ENCODE measurements at places on chromosomes 2 and 18. TPM values are rescaled to one million over a fixed set of nuclear protein-coding genes. Genes with fewer than 3 reads are reported as not detected.

- no peak overlapping the region for H3K4me3 ChIP-seq
- no peak for DNase-seq
- no peaks in the 10 kb centered on the region for H3K36me3 ChIP-seq
These were observed 100.9 kb upstream of the SETBP1 start for GRCh38 chr18:44579745-44580144.

DNA sequence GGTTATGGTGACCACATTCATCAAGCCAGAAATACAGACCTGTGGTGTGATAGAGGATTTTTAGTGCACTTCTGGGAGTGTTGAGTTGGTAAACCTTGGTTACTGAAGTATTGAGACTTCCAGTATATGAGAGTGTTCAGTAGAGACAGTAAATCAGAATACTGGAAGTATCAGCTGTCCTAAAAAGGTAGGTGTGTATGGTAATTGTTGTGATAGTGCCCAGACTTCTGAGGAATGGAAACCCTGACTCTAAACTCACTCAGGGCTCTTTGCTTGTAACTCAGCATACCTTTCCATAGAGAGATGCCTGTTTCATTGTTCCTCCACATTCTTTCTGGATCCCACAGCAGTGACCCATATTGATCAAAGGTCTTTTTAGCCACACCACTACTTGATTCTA lies 217.1 kb downstream of the SETBP1 start:
- no peak overlapping the region for H3K27ac ChIP-seq
- no peak overlapping the region for H3K4me3 ChIP-seq
- no peaks in the 10 kb centered on the region for H3K4me1 ChIP-seq
- peak; percentile 8 for DNase-seq
- H3K36me3 ChIP-seq, result no peaks in the 10 kb centered on the region

DNA sequence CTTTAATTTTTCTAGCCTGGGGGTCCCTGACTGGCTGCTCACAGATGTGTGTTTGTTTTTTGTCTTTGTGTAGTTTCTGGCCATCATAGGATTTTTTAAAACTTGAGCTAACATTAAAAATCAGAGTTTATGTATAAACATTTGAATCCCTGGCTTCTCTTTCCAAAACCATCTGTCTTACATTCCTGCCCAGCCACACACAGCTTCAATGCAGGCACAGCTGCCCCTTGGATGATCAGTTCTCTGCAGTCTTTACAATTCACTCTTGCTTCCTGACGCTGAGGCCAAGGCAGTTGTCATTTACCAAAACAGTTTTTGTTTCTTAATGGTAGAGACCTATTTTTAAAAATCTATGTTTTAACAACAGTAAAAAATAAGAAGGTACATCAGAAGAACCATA lies 169.2 kb upstream of the LRRTM1 start:
- no peaks in the 10 kb centered on the region for H3K36me3 ChIP-seq
- no peak overlapping the region for H3K27ac ChIP-seq

Gene MBD2
- 41.2 TPM for total RNA-seq

GRCh38 chr2:175624211-175624761 lies 377.8 kb downstream of the LNPK start:
- no peaks in the 10 kb centered on the region for H3K36me3 ChIP-seq
- no peak for DNase-seq
- no peak overlapping the region for H3K4me3 ChIP-seq
- no peaks in the 10 kb centered on the region for H3K27me3 ChIP-seq
- H3K27ac ChIP-seq, result no peak overlapping the region
- H3K4me1 ChIP-seq, result no peaks in the 10 kb centered on the region

Gene RNASEH1
- 42.0 TPM for total RNA-seq

DNA sequence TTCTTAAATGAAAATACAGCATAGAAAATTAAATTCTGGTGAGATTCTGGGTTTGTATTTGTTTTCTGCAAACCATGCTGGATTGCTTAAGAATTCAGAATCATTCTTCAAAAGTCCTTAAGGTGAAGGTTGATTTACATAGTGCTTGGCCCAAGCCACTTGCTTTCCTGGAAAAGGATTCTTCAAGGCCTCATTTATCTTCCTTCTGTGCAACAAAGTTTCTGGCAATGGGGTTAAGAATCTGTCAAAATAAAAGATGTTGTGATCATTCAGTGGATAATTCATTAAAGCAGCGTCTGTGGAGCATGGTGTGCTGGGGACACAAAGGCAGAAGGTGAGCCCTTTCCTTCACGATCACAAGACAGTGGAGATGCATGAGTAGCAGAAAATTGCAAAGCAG lies 351.9 kb downstream of the GALR1 start:
- no peaks in the 10 kb centered on the region for H3K4me1 ChIP-seq
- H3K27ac ChIP-seq, result no peak overlapping the region
- H3K4me3 ChIP-seq, result no peak overlapping the region
- no peak for DNase-seq
- H3K27me3 ChIP-seq, result no peaks in the 10 kb centered on the region
- no peaks in the 10 kb centered on the region for H3K36me3 ChIP-seq

DNA sequence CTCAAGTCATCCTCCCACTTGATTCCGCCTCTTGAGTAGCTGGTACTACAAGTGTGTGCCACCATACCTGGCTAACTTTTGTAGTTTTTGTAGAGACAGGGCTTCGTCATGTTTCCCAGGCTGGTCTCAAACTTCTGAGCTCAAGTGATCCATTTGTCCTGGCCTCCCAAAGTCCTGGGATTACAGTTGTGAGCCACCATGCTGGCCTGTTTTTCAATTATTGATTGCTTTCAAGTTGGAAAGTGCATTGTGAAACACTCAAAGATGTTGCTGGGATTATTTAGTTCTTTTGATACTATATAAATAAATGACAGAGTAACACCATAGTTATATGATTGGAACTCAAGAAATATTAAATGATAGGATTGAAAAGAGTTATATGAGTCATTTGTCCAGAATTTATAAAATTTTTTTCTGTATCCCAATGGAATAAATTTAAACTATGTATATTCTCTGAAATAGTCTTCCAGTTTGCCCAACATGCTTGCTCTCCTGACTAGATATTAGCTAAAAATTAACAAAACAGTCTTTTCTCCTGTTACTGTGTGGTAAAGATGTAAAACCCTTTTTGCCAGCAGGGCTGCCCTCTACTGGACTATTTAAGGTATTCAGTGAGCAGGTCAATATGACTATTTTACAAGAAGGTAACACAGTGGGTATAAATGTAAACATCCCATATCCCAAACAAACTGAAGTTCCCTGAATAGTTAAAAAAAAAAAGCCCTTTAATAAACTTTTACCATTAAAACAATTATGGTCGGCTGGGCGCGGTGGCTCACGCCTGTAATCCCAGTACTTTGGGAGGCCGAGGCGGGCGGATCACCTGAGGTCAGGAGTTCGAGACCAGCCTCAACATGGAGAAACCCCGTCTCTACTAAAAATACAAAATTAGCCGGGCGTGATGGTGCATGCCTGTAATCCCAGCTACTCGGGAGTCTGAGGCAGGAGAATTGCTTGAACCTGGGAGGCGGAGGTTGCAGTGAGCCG lies 42.7 kb downstream of the ACSL3 start:
- H3K36me3 ChIP-seq, result no peaks in the 10 kb centered on the region
- H3K4me3 ChIP-seq, result no peak overlapping the region
- DNase-seq, result peak; percentile 73
- H3K4me1 ChIP-seq, result peaks cover 48% of the 10 kb centered on the region

DNA sequence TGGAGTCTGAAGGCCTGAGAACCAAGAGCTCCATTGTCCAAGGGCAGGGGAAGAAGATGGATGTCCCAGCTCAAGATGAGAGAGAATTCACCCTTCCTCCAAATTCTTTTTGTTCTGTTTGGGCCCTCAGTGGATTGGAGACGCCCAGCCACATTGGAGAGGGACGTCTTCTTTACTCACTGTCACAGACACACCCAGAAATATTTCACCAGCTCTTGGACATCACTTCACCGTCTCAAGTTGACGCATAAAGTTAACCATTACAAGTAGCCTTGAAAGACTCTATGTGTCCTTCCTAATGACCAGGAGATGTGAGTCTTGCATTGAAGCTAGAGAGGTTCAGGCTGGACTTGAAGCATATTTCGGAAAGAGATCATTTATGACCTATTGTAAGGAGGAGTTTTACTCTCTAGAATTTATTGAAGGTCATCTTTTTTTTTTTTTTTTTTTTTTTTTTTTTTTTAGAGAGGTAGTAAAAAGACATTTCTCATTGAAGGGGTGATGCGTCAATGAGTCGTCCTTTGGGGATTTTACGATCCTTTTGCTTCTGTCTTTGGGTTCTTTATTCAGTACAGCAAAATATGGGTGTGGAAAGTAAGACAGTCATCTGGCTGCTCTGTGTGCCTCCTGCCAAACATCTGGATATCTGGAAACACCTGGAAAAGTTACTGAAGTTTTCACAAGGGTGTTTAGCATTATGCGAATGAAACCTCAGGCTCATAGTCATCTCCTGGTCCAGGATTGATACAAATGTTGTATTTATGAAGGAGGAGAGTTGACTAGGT lies 118.1 kb downstream of the PRPF40A start:
- H3K36me3 ChIP-seq, result no peaks in the 10 kb centered on the region
- H3K4me1 ChIP-seq, result peaks cover 5% of the 10 kb centered on the region
- H3K27ac ChIP-seq, result no peak overlapping the region
- no peaks in the 10 kb centered on the region for H3K27me3 ChIP-seq
- no peak overlapping the region for H3K4me3 ChIP-seq
- no peak for DNase-seq

DNA sequence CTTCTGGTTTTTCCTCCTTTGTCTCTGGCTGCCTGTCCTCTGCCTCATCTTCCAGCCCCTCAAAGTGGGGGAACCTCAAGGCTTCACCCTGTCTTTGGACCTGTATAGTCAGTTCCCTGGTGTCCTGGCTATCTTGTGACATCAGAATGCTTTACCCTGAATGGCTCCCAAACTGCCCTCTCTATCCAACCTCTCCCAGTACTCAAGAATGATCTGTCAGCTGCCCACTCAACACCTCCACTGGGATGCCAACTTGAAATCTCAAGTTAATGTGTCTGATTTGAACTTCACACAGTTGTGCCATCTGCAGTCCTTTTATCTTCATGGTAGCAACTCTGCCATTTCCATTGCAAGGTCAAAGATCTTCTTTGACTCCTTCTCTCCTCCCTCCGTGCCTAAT lies 43.8 kb downstream of the UBE2F start:
- no peak for DNase-seq
- H3K27ac ChIP-seq, result no peak overlapping the region
- H3K36me3 ChIP-seq, result no peaks in the 10 kb centered on the region
- H3K4me3 ChIP-seq, result no peak overlapping the region
- no peaks in the 10 kb centered on the region for H3K4me1 ChIP-seq

Gene ANKRD53
- total RNA-seq, result 0.73 TPM

- H3K4me1 ChIP-seq, result no peaks in the 10 kb centered on the region
- no peaks in the 10 kb centered on the region for H3K36me3 ChIP-seq
- no peaks in the 10 kb centered on the region for H3K27me3 ChIP-seq
- no peak overlapping the region for H3K27ac ChIP-seq
- no peak overlapping the region for H3K4me3 ChIP-seq
These were observed 117.6 kb upstream of the APCDD1 start for GRCh38 chr18:10336749-10337350.

DNA sequence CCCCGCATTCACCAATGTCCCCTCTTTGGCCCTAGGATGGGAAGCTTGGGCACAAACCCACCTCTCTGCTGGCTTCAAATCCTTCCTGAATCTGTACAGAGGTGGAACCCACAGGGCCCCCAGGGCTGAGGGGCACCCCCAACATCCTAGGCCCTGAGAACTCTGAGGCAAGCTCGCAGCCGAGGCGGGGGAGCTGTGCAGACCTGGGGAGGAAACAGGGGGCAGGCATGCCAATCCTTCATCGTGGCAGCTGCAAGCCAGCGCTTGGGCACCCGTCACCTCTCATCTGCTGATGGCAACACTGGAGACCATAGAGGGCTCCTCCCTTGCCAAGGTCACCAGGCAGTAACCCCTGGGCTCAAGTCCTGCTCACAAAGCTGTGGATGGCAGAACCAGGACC lies 10.8 kb downstream of the ECEL1 start:
- H3K4me1 ChIP-seq, result no peaks in the 10 kb centered on the region
- no peak overlapping the region for H3K27ac ChIP-seq
- H3K27me3 ChIP-seq, result 0 out of 2 replicates have a peak, but pooled peaks cover 5% of the 10 kb centered on the region
- DNase-seq, result no peak
- no peak overlapping the region for H3K4me3 ChIP-seq

Gene IL36B
- not detected for total RNA-seq

Gene CABYR
- total RNA-seq, result 48.4 TPM

GRCh38 chr18:12282442-12283039 lies 25.5 kb upstream of the TUBB6 start:
- H3K4me3 ChIP-seq, result no peak overlapping the region
- peaks cover 10% of the 10 kb centered on the region for H3K4me1 ChIP-seq
- no peaks in the 10 kb centered on the region for H3K36me3 ChIP-seq
- DNase-seq, result no peak

All from GM23338 (cell line).